ENCODE measurements at places on chromosomes 13 and 19.

DNA sequence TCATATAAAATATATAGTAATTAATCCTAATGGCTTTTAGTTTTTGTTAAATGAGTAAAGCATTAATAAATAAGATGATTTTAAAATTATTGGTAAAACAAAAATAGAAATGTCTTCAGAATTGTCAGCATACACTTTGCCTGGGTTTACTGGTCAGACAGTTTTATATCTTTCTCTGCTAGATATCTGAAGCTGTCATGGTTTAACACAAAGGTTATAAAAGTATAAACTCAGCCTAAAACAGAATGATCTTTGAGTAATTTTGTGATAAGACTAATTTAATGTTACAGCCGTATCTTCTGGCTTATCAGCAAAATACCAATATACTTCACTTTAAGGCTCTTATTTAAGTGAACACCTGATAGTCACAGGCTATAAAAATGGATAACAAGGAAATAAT lies 17.8 kb upstream of the NAA16 start:
- no peak for DNase-seq

- DNase-seq = no peak
Observed at GRCh38 chr13:32535115-32535514, 3.5 kb downstream of the N4BP2L2 start.

GRCh38 chr13:41648314-41648935 lies 191.1 kb downstream of the RGCC start:
- no peak for DNase-seq

- DNase-seq = no peak
Observed at GRCh38 chr13:37136633-37137032, 31.2 kb upstream of the CSNK1A1L start.

DNA sequence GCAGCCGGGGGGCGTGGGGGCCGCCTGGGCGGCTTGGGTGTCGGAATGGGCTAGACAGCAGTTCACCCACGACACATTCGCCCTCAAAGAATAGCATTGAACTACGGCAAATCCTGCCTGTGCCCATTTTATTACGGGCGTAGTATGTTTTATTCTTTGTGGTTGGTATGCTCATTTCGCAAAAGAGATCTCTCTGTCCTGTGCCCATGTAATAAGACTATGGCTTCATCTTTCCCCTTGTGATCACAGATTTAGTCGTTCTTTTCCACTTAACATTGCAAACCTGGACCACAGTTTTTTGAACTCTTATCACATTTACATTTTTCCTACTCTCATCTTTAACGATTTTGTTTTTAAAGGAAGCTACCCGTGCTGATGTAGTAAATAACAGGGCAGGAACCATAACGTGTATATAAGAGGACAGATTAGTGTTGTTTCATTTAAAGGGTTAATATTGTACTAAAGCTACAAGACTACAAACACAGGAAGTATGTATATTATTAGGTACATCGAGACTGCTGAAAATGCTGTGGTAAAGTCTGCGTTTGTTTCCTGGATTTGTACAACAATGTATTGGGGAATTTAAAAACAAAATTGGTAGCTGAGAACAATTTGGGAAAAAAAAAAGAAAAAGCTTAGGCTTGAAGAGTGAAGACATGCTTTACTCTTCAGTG lies 3.2 kb upstream of the MYCBP2 start:
- peak; percentile 53 for DNase-seq

- DNase-seq = no peak
Observed at GRCh38 chr19:4234142-4234861, 5.0 kb downstream of the EBI3 start.

DNA sequence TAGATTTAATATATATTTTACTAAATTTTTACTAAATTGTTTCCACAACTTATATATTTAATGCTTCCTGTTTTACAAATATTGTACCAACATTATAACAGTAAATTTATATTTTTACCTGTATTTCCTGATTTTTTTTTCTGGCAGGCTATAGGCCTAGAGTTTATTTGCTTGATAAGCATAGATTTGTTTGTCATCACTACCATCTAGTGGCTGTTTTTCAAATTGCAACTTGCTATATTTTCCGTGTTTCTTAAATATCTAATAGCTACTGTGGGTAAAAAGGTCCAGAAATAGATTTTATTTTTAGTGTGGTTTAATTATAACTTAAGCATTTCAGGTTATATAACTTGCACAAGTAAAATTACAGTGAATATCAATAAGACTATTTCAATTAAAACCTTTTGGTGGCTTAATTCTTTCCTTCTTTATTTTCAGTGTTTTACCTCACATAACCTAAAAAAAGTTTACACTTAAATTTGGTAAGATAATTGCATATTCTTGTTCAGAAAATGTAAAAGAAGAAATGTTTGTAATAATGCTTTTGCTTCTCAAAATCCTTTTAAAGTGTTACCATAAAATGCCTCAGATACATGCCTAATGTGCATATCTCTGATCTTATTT lies 60.6 kb downstream of the NDFIP2 start:
- peak; percentile 76 for DNase-seq

- no peak for DNase-seq
Observed at GRCh38 chr13:83325125-83325853, 557.0 kb downstream of the SLITRK1 start.

GRCh38 chr13:24505256-24505655 lies 7.3 kb downstream of the PARP4 start:
- DNase-seq = no peak

DNA sequence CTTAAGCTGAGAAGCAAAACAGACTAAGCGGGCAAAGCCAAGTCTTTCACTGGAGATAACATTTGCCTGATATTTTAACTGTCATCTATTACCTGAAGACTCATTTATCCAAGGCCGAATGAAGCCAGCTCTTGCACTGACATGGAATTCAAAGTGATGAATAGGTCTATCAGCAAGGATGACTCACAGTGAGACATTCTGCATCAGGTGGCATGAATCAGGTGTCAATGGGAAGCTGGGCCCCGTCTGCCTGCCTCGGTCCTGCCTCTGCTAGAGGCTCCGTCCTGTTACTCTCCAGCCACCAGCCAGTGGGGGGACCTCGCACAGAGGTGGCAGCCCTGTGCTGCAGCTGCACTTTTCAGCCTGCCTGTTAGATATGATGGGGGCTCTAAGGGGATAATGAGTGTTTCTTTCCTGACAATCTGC lies 23.5 kb downstream of the STARD13 start:
- DNase-seq = no peak

DNA sequence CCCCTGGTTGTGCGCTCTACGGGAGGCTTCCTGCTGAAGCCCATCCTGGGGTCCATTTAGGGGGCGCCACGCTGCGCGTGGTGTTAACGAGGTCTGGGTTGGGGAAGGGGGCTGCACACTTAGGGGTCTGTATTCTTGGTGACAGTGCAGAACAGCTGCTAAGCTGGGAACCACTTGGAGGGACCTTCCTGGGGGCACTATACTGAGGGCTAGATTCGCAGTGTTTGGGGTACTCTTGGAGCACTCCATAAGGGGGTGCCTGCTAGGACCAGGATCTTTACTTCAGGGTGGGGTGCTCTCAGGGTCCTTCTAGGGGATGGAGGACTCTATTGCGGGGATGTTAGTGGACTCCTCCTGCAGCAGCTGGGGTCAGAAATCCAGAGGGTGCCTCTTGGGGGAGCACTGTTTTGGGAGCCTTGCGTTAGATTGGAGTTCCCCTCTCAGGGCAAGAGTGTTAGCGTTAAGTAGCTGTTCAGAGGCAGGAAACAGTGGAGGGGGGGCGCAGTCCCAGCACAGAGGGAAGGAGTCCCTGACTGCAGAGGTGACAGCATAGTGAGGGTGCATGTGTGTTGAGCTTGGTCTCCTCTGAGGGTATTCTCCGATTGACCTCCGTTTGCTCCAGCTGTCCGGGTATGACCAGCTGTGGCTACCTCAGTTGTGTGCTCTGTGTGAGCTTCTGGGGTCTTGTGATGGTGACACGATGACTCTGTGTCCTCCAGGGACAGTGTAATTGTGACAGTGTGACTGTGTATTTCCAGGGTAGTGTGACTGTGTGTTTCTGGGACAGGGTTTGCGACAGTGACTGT lies 1.1 kb downstream of the PDE4A start:
- DNase-seq = no peak

- DNase-seq = peak; percentile 18
Observed at GRCh38 chr13:29081036-29081435, 260.9 kb downstream of the MTUS2 start.

DNA sequence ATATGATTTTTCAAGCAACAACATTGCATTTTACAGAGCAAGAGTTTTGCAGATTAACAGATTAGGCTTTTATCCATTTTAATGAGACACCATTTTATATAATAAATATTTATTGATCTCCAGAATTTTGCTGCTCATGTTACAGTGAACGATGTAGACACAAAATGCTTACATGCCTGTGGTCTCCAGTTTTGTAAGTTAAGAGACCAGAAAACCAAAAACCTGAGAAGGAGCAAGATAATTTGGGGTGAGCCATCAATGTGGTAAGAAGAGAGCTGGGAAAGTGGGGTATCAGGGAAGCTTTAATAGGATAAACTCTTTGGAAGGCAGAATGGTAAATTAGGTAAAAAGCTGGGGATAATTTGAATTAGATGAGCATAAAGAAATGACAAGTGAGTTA lies 2100.5 kb upstream of the PCDH20 start:
- DNase-seq = no peak

- no peak for DNase-seq
Observed at GRCh38 chr19:32498648-32499200, 82.3 kb upstream of the PDCD5 start.
